Regular cardiac myocyte (primary cell): ENCODE measurements at places on chromosomes 3 and 15. TPM values are rescaled to one million over a fixed set of nuclear protein-coding genes. Genes with fewer than 3 reads are reported as not detected.

Gene XXYLT1
- 25.5 and 29.0 TPM in 2 replicates for total RNA-seq

Gene CLRN1
- total RNA-seq, result not detected in 2 replicates

Gene PKM
- 1,635 and 2,242 TPM in 2 replicates for total RNA-seq

Gene KLHL24
- 26.5 and 109 TPM in 2 replicates for total RNA-seq

Gene SMCO1
- 0.19 and 0.28 TPM in 2 replicates for total RNA-seq

Gene SOX2
- total RNA-seq, result not detected in 2 replicates

Gene UTS2B
- 0.28 and 0.77 TPM in 2 replicates for total RNA-seq
